Fibroblast of lung (primary cell): ENCODE measurements at places on chromosomes 7 and 10.
A peak's percentile ranks its signal among the peaks of the same experiment; 100 is the strongest.

DNA sequence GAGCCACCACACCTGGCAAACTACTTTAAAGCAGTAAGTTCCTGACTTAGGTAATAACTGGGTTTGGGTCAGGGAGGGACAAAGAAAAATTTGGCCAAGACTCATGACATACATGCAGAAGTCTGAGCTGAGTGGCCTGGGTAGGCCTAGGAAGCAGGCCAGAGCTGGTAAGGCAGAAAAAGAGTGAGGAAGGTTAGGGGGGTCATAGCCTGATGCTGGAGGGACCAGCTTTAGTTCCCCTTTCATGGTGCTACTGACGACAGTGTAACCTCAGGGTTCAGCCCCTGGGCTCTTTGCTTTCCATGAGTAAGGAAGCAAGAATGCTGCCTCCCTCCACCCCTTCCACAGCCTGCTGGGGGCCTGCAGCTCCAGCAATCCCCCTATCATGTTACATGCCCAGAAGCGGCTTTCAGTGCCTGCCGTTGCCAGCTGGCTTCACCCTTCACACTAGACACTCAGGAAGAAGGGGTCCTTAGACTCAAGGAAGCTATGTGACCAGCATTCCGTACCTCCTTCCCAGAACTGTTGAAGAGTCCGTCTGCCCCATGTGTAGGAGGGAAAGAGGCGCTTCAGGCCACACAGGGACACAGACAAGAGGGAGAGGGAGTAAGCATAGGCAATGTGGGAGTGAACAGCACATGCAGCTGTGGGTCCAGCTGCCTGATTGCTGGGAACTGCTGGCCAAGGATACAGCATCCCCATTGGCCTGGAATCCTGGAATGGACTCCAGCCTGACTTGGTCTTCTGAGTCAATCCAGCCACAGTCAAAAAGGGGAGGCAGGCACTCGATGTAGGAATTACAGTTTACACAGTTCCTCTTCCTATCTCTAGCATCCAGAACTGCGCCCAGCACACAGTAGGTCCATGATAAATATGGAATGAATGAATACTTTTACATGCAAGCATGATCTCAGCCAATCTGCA is 4.1 kb upstream of the PLAU start:
- DNase-seq: peak; percentile 99

GRCh38 chr7:140604760-140605159 is 35.9 kb downstream of the DENND2A start:
- DNase-seq: peak; percentile 65

DNA sequence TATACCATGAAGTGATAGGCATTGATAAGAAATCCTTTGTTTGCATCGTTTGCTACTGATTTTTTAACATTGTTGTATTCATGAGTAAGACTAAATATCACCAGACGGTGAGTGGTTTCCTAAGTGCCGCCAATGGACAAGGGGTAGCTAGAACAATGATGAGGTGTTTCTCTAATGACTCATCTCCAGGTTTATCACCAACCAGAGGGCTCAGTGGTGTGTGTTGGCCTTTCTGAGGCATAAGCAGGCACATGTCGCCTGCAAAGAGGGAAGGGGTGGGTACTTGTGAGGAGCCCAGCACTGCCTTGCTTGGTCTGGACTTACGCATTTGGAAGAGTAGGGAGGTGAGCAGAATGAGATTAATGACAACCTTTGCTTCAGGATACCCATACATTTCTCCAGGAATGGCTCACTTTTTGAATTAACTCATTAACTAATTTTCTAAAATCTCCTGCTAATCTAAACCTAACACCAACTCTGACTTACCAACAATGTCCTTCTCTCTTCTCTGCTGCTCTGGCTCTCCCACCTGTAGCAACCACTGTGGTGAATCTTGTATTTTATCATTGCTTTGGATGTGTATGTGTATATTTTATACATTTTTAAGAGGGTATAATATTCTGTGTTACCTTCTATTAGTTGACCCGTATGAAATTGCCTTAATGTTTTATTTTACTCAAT is 722.6 kb downstream of the GRID1 start:
- DNase-seq: no peak

GRCh38 chr10:132848291-132848701 is 62.3 kb upstream of the NKX6-2 start:
- no peak for DNase-seq

GRCh38 chr10:5973069-5973468 is 4.3 kb downstream of the IL15RA start:
- DNase-seq: no peak

- DNase-seq: no peak
Measured at GRCh38 chr10:60565492-60565891, 175.8 kb upstream of the ANK3 start.

GRCh38 chr7:108266491-108266890 is 136.3 kb upstream of the LAMB4 start:
- DNase-seq: no peak

DNA sequence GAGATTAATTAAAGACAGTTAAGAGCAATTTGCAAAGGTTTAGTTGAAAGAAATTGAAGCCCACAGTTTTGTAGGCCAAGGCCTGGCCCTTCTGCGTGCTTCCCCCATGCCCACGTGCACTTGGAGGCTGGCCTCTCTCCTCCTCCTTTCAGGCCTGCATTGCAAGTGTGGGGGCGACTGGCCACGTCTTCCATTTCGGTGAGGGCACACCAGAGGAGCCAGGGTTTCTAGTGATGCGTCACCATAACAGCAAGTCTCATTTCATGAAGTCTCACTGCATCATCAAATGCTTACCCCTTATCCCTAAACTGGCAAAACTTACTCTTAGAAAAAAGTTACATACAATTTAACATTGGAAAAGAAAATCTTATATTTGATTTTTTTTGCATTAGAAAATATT is 141.2 kb downstream of the NRF1 start:
- no peak for DNase-seq

DNA sequence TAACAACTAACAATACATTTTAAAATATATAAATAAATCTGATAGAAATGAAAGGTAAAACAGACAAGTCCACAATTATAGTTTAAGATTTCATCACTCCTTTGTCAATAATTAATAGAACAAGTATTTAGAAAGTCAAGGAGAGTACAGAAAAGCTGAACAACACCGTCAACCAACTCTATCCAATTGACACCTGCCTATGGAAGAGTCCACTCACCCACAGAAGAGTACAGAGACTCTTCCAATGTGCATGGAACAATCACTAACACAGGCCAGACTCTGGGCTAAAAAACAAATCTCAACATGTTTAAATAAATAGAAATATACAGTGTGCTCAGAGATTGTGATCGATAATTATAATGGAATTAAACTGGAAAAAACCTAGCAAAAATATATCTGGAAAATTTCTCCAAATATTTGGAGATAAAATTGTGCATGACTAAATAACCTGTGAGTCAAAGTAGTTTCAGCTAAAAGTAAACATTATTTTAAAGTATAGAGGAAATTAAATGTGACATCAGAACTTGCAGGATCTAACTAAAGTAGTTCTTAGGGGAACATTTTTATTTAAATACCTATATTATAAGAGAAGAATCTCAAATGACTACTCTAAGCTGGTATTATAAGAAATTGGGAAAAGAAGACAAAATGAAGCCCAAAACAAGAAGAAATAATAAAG is 109.9 kb upstream of the EGFR start:
- DNase-seq: no peak

GRCh38 chr7:29510028-29510427 is 53.6 kb upstream of the PRR15 start:
- no peak for DNase-seq
